Activated CD8-positive, alpha-beta memory T cell treated with anti-CD3 and anti-CD28 coated beads, Interleukin-2, amount 10 ng/mL, durations not matched to agents 7 days and 5 days (primary cell): ENCODE measurements at places on chromosomes 2 and 18.

DNA sequence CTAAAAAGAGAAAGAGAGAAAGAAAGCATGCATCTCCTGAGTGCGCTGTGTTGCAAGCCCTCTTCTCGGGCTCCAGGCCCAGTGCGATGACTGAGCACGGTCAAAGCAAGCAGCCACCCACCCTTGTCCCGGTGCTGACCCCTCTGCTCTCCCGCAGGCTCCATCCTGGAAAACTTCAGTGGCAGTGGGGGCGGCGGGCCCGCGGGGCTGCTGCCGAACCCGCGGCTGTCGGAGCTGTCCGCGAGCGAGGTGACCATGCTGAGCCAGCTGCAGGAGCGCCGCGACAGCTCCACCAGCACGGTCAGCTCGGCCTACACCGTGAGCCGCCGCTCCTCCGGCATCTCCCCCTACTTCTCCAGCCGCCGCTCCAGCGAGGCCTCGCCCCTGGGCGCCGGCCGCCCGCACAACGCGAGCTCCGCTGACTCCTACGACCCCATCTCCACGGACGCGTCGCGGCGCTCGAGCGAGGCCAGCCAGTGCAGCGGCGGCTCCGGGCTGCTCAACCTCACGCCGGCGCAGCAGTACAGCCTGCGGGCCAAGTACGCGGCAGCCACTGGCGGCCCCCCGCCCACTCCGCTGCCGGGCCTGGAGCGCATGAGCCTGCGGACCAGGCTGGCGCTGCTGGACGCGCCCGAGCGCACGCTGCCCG, 252.5 kb downstream of the GLI2 start:
- DNase-seq: peak; percentile 27

DNA sequence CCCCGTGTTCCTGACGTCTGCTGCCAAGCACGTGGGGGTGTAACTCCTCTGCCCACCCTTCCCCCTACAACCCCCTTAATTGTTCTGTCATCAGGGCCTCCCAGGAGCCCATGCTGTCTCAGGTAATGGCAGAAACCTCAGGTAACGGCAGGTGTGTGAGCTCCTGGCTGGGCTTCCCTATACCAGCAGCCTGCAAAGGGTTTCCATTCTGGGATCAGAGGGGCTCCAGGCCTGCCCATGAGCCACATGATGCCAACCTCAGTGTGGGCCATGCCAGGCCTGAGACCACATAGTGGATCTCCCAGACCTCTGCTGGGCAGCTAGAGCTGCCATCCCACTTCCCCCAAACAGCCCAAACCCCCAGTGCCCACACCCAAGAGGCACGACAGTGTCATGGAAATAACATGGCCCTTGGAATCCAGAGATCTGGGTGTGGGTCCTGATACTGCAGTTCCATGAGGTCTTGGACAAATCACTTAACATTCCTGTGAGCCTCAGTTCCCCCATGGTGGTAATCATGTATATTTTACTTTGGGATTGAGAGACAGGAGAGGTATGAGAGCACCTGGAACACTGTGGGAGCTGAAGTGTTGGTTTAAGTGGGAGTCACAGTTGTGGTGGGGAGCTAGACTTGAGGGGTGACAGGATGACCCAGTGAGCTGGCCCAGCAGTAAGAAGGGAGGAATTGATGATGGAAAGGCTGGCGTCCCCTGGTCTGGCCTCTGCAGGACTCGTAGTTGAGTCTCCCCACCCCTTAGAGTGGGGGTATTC, 59.6 kb downstream of the ATOH8 start:
- peak; percentile 30 for DNase-seq

GRCh38 chr2:41722668-41723369, 325.0 kb upstream of the PKDCC start:
- DNase-seq: no peak

GRCh38 chr18:48200631-48201336, 208.4 kb downstream of the ZBTB7C start:
- no peak for DNase-seq

GRCh38 chr2:231680992-231681852, 27.1 kb upstream of the PTMA start:
- DNase-seq: no peak

DNA sequence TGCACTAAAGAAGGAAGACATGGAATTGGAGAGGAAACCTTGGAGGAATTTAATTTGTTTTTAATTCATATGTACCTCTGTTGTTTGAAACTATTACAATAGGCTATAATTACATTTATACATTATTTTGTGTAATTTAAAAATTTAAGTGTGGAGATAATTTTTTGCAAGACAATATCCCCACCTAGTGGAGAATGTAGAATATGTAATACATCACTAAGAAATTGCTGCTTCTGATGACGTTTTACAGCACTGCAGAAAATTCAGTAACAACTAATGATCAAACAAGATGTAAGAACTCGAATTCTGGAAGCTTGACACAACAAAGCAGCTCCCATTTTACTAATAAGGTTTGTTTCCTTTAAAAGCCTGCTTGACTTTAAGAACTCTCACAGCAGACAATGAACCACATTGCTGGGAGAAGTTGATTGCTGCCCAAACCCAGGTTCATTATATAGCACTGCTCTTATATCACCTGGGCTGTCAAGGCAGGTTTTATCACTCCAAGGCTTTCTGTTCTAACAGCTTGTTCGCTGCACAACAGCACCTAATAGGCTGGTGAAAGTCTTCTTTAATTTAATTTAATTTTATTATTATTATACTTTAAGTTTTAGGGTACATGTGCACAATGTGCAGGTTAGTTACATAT, 53.4 kb downstream of the THADA start:
- DNase-seq: no peak

DNA sequence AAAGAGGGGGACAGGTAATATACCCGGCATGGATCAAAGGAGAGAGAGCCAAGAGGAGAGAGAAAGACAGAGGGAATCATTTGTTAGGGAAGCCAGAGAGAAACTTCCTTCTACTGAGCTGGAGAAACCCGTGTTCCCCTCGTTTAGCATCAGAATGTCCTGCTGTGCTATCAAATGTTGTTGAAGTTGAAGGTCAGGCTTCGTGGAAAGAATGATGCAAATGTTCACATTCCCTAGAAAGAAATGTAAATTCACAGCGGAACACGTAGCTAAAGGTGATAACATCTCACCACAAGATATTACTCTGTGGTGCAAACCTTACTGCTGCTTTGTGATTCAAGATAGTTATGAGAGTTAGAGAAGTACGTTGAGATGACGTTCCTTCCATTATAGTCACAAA, 258.1 kb downstream of the LNPK start:
- DNase-seq: no peak

DNA sequence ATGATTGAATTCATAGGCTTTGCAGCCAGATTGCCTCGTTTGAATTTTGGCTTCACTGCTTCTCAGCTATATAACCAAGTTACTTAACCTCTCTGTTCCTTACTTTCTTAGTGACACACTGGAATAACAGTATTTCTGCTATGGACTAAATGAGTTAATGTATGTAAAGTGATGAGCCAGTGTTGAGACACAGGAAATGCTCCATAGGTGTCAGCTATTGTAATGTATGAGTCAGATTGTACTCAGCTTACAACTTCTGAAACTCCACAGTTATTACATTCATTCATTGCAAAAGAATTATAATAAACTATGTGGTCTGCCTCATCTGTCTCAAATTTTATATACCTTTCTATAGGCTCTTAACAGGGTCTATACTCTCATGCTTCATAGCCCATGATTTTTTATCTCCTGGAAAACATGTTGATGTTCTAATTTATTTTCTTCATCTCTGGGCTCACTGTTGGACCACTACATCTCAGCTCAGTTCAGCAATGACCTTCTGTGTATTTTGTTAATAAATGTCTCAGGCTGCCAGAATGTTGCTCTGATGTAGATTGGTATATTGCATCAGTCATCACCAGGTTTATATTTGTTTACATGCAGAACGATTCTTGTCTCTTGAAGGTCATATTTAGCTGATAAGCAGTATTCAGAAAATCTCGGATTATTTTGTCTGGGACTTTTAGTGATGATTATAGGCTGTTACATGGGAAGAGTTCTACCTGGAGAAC, 76.2 kb downstream of the MAP3K20 start:
- DNase-seq: no peak

DNA sequence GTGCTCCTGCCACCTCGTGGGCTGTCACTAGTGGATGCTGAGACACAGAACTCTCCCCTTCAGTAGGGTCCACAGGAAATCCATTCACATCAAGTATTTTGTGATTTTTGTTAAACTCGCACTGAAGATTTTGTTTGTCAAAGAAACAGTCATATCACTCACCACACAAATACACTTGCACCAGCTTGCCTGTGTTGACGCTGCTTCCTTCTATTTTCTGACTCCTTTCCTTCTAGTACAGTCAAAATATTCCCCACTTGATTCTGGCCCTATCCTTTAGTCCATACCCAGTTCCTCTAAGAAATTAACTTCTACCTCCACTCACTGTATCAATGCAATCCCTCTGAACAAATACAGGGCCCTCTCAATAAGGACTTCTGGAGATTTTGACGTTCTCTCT, 213.2 kb upstream of the ARL4C start:
- DNase-seq: no peak

DNA sequence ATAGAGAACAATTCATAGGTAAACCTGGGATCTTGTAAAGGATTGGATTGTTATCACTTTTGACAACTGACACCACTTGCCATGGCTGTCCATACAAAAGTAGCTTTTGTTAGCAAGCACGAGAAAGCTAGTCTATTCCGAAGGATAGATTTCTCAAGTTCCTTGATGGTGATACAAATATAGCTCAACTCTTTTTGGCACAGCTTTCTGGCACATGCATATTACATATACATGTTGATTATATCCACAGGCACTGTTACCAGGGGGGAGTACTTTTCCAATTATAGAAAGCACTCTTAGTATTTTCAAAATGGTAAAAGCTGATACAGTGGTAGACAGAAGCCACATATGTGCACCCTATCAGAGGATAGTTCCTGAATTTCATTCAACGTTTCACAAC, 168.9 kb downstream of the UPP2 start:
- no peak for DNase-seq

- DNase-seq: no peak
These were observed 13.6 kb downstream of the DHRS9 start for GRCh38 chr2:169082995-169083394.

DNA sequence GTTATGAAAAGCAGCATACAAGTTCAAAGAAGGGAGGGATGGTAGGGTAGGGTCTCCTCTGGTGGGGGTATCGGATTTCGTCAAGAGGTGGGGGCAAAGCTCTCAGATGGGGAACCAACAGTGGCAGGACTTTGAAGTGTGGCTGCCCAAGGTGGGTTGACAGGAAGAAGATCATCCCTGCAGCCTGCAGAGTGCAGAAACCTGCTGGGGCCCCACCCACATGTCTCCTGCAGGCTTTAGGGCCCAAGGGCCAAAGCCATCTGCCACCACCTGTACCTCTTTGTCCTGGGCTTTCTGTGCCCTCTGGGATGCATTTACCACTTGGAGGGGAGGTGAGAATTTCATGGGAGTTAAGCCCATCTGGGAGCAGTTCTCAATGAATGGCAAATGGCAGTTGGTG, 42.7 kb downstream of the KCNF1 start:
- DNase-seq: no peak

DNA sequence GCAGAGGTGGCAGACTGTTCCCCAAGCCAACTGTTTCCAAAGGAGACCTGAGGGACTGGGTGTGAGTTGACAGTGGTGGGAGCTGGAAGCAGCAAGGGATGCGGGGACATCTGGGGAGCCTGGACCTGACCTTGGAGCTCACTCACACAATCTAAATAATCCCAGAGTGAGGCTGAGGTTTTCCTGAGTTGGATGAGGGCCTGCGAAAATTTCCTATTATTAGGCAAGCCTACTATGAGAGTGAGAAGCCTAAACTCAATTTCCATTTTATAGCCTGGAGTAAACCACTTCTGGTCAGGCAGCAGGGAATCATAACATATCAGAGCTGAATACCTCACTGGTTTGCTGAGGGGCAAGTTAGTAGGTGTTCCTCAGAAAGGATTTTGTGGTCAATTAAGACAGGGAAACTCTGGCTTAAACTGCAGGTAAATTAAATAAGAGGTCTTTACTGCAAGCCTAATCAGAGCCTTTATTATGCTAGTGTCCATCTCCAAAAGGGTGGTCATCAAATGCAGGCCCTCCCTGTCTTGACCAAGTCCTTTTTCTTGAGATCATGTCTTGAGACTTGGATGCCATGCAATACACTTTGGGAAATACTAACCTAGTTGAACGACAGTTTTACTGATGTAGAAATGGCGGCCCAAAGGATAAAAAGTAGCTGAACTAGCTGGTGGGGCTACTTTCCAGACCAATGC, 1.7 kb upstream of the COX5B start:
- DNase-seq: no peak

DNA sequence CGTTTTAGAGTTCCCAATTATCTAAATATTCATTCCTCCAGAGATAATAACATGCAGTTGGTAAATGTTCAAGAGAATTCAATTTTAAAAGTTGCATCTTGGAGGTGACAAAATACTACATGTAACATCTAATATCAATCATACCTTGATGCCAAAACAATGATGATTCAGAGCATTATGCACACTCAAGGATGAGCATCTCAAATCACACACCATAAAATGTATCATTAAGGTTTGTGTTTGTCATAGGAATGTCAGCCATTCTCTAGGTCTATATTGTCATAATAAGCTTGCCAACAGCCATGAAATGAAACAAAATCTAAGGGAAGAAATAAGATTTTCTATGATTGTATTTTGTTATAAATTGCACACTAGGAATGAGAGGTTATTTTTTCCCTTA, 1667.0 kb downstream of the DPP10 start:
- DNase-seq: no peak

DNA sequence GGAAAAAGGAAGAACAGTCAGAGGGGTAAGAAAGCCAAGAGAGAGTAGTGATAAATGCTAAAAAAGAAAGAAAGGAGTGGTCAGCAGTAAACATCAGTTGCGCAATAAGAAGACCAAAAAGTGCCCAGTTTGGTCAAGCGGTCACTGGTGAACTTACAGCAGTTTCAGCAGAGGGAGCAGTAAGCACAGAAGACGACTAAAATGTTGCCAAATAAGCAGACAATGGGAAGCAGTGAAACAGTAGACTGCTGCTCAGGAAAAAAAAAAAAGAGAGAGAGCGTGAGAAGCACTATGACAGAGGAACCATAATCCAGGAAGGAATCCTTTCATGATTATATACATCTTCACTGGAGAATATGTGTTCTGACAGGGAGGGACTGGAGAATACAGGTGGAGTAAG, 45.8 kb downstream of the DNAJC10 start:
- DNase-seq: no peak

- no peak for DNase-seq
These were observed 18.0 kb downstream of the RMC1 start for GRCh38 chr18:23521271-23521670.

- DNase-seq: no peak
These were observed 79.0 kb downstream of the COLEC12 start for GRCh38 chr18:421247-422155.

- no peak for DNase-seq
These were observed 65.7 kb upstream of the ZNF236 start for GRCh38 chr18:76756531-76757253.

- no peak for DNase-seq
These were observed 30.9 kb downstream of the FHOD3 start for GRCh38 chr18:36328385-36328858.

DNA sequence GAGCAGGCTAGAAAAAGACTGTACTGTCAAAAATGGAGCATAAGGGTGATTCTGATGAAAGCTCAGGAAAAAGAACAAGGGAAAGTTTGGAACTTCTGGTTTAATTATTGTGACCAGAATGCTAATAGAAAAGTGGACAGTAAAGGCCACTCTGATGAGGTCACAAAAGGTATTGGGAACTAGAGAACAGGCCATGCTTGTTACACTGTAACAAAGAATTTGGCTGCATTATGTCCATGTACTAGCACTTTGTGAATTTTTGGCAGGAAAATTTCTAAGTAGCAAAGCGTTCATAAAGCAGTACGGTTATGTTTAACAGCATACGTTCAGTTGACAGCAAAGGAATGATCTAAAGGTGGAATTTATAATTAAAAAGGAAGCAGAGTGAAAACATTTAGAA, 418.6 kb downstream of the TRIB2 start:
- DNase-seq: no peak
